Activated CD4-positive, alpha-beta T cell treated with anti-CD3 and anti-CD28 coated beads, Interleukin-2, amount 50 U/mL, for 48 hours (primary cell): ENCODE measurements at places on chromosomes 6 and 20.
A peak's percentile ranks its signal among the peaks of the same experiment; 100 is the strongest.

DNA sequence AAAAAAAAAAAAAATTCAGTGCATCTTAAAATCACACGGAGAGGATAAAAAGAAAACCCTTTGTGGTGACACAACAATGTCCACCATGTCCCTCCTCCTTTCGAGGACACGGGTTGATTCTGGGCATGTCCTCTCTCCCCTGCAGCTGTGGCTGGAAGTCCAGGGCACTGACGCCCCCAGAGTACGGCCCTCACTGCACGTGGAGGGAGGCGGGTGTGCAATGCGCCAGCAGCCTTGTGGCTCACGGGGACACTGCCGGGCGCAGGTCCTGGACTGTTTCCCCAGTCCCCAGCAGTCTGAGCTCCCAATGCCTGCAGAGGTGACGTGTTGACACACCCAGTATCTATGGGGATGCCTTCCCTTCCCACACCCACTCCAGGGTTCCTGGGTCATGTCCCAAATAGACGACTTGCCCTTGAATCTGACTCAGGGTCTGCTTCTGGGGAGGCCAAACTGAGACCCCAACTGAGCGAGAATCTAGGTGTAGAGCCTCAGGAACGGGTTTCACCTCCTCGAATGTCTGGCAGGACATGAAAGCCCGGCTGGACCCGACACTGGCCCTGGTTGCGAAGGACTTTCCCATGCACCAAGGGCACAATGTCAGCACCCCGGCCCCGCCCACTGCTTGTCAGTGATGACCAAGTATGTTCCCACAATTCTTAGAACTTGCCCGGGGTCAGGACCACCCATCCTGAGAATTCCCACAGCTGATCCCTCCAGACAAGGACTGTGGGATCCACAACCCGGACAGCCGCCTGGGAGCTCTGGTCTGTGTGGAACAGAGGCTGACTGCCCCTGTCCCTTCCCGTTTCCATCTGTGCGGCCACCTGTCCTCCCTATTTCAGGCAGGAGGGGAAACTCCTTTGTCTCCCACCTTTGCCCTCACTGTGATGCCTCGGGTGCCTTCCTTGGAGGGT is 425.1 kb upstream of the SULF2 start:
- DNase-seq: no peak

- DNase-seq: peak; percentile 15
Measured at GRCh38 chr20:13430346-13431002, 208.3 kb downstream of the TASP1 start.

- DNase-seq: peak; percentile 11
Measured at GRCh38 chr20:1185316-1185741, 548 bp upstream of the TMEM74B start.

GRCh38 chr6:105880030-105880492 is 206.1 kb upstream of the PRDM1 start:
- peak; percentile 60 for DNase-seq

- DNase-seq: no peak
Measured at GRCh38 chr6:144264270-144265060, 20.7 kb upstream of the UTRN start.

DNA sequence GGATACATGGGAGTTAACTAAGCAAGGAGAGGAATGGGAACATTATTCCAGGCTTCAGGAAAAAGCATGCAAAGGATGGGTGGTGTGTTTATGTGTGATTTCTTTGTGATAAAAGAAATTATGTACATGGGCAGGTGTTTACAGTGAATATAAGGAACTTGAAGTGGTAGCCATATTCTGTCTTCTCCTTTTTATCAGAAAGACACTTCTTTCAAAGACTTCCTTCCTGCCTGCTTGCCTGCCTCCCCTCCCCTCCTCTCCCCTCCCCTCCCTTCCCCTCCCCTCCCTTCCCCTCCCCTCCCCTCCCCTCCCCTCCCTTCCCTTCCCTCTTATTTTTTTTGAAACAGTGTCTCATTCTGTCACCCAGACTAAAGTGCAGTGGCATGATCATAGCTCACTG is 14.4 kb downstream of the CYB5R4 start:
- no peak for DNase-seq
